Glutamatergic neuron (in vitro differentiated cells): ENCODE measurements at places on chromosomes 11 and 22. TPM values are rescaled to one million over a fixed set of nuclear protein-coding genes. Genes with fewer than 3 reads are reported as not detected.
A peak's percentile ranks its signal among the peaks of the same experiment; 100 is the strongest.

- no peak overlapping the region for H3K27ac ChIP-seq
- no peaks in the 10 kb centered on the region for H3K4me1 ChIP-seq
- peak; percentile 11 for DNase-seq
- H3K36me3 ChIP-seq = no peaks in the 10 kb centered on the region
Measured at GRCh38 chr11:69931994-69932910, 113.0 kb upstream of the FGF3 start.

DNA sequence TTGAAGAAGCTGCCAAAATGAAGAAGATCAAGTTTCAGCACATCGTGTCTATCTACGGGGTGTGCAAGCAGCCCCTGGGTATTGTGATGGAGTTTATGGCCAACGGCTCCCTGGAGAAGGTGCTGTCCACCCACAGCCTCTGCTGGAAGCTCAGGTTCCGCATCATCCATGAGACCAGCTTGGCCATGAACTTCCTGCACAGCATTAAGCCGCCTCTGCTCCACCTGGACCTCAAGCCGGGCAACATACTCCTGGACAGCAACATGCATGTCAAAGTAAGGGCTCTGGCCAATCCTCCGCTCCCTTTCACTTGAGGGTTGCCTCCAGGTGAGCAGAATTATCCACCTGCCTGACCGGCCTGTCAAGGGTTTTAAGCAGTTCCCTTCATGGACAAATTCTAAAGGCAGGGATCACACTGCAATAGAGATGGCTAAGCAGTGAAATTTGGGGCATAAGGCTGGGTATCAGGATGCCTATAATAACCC lies 6.0 kb downstream of the ANKK1 start:
- H3K27me3 ChIP-seq = peaks cover 7% of the 10 kb centered on the region
- H3K4me3 ChIP-seq = no peak overlapping the region
- DNase-seq = no peak
- H3K4me1 ChIP-seq = peaks cover 5% of the 10 kb centered on the region

GRCh38 chr11:115421352-115421991 lies 82.7 kb downstream of the CADM1 start:
- H3K4me1 ChIP-seq = peaks cover 80% of the 10 kb centered on the region
- H3K27me3 ChIP-seq = peaks cover 19% of the 10 kb centered on the region
- DNase-seq = no peak
- H3K36me3 ChIP-seq = no peaks in the 10 kb centered on the region
- peak overlapping the region; percentile 72 for H3K4me3 ChIP-seq

- H3K27me3 ChIP-seq = no peaks in the 10 kb centered on the region
- H3K27ac ChIP-seq = no peak overlapping the region
- DNase-seq = no peak
- H3K4me1 ChIP-seq = no peaks in the 10 kb centered on the region
- H3K36me3 ChIP-seq = no peaks in the 10 kb centered on the region
Measured at GRCh38 chr11:15453211-15453765, 338.6 kb downstream of the INSC start.

DNA sequence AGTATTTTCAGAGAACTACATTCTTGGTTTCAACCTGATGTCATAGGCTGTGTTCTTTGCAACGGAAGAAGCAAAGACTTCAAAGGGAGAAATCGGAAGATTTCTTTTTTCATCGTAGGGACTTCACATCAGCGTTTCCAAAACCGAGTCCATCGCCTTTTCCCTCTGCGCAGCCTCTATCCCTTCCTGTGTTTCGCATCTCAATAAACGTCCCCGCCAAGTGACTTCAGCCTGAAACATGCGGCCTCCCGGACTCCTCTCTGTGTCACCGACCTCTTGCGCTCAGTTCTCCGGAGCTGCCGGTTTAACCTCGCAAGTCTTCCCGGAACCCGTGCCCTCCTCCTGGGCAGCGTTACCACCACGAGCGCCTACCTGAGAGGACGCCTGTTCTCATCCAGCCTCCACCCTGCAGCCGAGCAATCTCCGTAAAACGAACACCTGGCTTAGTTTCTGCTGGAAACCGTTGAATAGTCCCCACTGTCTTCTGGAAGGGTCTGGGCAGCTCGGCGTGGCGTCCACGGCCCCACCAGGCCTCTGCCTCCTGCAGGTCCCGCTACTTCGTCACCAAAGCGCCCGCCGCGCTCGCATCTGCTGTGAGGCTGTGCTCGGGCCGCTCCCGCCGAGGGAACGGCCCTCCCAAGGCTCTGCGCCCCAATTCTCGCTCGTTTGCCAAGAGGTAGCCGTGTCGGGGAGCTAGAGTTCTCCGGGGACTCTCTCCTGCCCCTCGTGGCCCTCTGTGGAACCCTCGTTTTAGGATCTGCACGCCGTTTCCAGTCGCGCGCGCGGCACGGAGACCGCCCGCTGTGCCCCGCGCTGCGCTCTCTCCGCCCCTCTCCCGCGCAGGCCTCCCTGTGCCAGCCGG lies at the start of gene GLB1L3:
GLB1L3 (plus strand) TSS at position 846 of the 862 bp plus-strand sequence. CDS start 362 bp downstream, outside the sequence.
- peaks cover 21% of the 10 kb centered on the region for H3K27me3 ChIP-seq
- peak within 1 kb of the TSS; percentile 92 for H3K4me3 ChIP-seq
- H3K36me3 ChIP-seq = peaks cover 5% of the 10 kb centered on the region

DNA sequence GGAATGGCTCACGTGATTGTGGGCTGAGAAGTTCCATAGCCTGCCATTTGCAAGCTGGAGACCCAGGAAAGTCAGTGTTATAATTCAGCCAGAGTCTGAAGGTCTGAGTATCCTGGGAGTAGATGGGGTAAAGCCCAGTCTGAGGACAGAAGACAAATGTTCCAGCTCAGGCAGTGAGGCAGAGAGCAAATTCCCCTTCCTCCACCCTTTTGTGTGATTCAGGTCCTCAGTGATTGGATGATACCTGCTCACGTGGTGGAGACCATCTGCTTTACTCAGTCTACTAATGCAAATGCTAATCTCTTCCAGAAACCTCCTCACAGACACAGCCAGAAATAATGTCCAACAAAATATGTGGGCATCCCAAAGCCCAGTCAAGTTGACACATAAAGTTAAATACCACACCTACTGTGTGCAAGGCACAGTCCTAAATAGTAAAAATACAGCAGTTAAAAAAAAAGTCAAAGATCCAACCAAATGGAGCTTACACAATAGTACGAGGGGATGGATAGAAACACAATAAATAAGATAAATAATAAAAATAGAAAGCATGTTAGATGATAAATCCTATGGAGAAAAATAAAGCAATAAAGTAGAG lies 13.2 kb upstream of the APOL6 start:
- no peak overlapping the region for H3K4me3 ChIP-seq
- peaks cover 1% of the 10 kb centered on the region for H3K27me3 ChIP-seq
- H3K36me3 ChIP-seq = peaks cover 5% of the 10 kb centered on the region
- H3K4me1 ChIP-seq = no peaks in the 10 kb centered on the region
- peak overlapping the region; percentile 29 for H3K27ac ChIP-seq

DNA sequence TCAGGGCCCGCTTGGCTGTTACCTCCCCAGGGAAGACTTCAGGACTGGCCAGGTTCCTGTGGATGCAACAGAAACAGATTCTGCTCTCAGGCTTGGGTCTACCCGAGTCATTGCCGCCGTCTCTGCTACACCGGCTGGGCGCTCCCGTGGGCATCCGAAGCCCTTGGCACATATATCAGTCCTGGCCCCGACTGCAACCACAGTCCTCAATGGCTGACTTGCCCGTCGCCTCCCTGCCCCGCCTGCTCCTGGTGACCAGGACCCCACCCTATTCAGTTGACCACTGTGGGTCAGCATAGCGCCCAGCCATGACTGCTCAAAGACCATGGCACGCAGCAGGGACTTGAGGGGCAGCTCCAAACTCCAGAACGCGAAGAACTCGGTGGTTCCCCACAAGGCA lies 64.7 kb upstream of the SLC22A12 start:
- H3K4me1 ChIP-seq = peaks cover 5% of the 10 kb centered on the region
- no peak overlapping the region for H3K27ac ChIP-seq

DNA sequence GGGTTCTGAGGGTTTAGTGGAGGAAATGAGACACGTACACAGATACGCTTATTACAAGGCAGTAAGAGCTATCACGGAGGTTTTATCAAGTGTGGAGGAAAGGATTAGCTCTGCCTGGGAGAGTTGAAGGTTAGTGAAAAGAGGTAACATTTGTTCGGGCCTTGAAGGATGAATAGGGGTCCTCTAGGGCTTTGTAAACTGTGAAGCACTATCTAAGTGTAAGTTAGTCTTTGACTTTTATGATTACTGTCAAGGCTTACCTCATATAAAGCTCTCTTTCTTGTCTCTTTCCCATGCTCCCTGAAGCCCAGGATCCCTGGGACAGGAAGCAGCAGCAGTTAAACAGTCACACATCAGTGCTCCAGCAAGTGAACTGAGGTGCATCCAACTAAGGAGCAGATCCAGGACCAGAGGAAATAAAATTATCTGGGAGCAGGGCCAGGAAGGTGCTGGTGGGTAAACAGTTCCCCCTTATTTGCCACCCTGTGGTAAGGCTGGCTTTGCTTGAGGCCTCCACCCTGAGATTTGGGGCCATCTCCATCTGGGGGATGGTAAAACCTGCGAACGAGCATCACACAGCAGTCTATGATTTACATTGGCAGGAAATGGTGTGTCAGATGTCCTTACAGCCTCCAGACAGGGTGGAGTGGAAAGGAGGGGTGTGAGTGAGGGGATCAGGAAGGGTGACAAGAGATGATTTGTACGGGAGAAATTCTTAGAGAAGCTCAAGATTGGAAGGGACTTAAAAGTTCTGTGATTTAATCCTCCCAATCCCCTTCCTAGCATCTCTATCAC lies 27.2 kb downstream of the GVQW3 start:
- no peak for DNase-seq
- H3K4me1 ChIP-seq = peaks cover 5% of the 10 kb centered on the region
- peak overlapping the region; percentile 63 for H3K27ac ChIP-seq
- no peak overlapping the region for H3K4me3 ChIP-seq

- no peaks in the 10 kb centered on the region for H3K27me3 ChIP-seq
- H3K4me1 ChIP-seq = no peaks in the 10 kb centered on the region
- no peaks in the 10 kb centered on the region for H3K36me3 ChIP-seq
- no peak overlapping the region for H3K27ac ChIP-seq
- DNase-seq = no peak
Measured at GRCh38 chr11:18093959-18094358, 11.9 kb downstream of the SAAL1 start.

- H3K4me3 ChIP-seq = no peak overlapping the region
- H3K36me3 ChIP-seq = no peaks in the 10 kb centered on the region
- H3K27ac ChIP-seq = no peak overlapping the region
- H3K4me1 ChIP-seq = no peaks in the 10 kb centered on the region
Measured at GRCh38 chr11:85835729-85836128, 19.5 kb upstream of the CCDC83 start.

DNA sequence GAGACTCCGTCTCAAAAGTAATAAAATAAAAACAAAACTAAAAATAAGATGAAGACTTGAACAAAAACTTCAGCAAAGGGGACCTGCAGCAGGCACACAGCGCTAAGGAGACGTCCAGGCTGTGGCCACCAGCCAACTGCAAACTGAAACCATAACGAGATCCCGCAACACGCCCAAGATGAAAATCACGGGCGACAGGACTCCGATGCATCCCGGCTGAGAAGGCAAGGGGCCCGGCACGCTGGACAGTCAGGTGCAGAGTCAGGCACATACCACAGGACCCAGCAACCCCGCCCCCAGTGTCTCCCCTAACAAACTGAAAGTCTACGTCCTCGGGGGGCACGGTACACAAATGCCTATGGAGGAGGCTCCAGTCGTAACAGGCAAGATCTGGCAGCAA lies 9.2 kb downstream of the HRAS start:
- H3K4me3 ChIP-seq = no peak overlapping the region
- no peak for DNase-seq
- H3K36me3 ChIP-seq = peaks cover 4% of the 10 kb centered on the region
- H3K27ac ChIP-seq = no peak overlapping the region
- H3K27me3 ChIP-seq = peaks cover 4% of the 10 kb centered on the region
- H3K4me1 ChIP-seq = peaks cover 2% of the 10 kb centered on the region

DNA sequence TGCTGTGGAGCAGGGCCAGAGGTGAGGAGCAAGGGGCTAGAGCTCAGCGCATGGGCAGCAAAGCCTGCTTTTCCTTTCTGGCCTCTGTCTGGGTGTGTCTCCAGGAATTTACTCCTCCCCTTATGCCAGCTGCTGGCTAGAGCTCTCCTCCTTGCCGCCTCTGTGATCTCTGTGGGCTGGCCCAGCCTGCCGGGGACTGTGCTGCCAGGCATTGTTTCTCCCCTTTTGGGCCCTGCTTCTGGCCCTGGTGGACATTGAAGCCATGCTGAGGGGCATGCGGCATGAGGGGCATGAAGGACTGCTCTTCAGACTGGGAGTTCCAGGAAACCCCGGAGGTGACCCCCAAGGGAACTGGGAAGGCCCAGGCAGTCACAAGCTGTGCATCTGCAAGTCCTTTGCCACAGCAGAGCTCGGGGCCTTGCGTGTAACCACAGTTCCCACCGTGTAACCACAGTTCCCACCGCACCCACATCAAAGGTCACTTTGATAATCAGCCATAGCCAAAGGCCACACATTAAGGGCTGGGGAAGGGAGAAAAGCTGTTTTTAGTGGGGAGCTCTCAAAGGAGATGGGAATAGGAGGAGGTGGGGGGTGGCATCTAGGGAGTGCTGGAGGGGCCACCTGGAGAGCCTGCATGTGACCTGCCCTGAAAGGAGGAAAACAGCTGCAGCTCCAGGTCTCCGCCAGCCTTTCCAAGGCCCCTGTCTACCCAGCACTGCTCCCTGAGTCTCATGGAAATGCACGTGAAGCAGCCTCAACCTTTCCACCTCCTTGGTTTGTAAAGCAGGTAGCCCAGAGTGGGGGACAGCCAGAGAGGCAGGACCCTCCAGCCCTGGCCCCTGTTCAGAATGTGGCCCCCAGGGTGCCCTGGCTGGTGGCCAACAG lies 62.3 kb downstream of the PPFIBP2 start:
- H3K36me3 ChIP-seq = no peaks in the 10 kb centered on the region
- no peak for DNase-seq
- peaks cover 28% of the 10 kb centered on the region for H3K4me1 ChIP-seq
- H3K27ac ChIP-seq = no peak overlapping the region
- peaks cover 2% of the 10 kb centered on the region for H3K27me3 ChIP-seq
- no peak overlapping the region for H3K4me3 ChIP-seq

- H3K27me3 ChIP-seq = peaks cover 3% of the 10 kb centered on the region
- DNase-seq = no peak
- peaks cover 35% of the 10 kb centered on the region for H3K4me1 ChIP-seq
- H3K36me3 ChIP-seq = no peaks in the 10 kb centered on the region
Measured at GRCh38 chr11:114782650-114783310, 104.5 kb downstream of the NXPE2 start.

DNA sequence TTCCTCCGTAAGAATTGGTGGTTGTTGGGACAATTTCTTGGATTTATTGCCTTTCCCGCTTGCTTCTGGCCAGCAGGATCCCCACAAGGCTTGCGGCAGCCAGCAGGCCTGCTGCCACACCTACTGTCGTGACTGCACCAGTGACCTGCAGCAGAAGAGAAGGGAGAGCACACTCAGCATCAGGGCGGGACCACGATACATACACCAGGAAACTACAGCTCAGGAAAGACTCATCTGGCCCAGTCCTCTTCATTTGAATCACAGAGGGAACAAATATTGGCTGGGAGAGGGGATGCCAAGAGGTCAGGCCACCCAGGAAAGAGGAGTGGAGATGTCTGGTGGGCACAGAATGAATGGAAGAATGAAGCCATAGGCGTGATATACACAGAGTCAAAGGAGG lies 10.3 kb downstream of the PLAAT2 start:
- H3K27me3 ChIP-seq = peaks cover 3% of the 10 kb centered on the region
- H3K4me1 ChIP-seq = peaks cover 3% of the 10 kb centered on the region
- H3K36me3 ChIP-seq = no peaks in the 10 kb centered on the region

GRCh38 chr11:3855808-3856491 lies 486 bp downstream of the STIM1 start:
- H3K27ac ChIP-seq = no peak overlapping the region
- peaks cover 3% of the 10 kb centered on the region for H3K27me3 ChIP-seq
- H3K4me3 ChIP-seq = peak overlapping the region; percentile 87

GRCh38 chr11:132202621-132203020 lies 832.2 kb downstream of the NTM start:
- H3K27ac ChIP-seq = no peak overlapping the region
- no peak overlapping the region for H3K4me3 ChIP-seq
- peaks cover 18% of the 10 kb centered on the region for H3K36me3 ChIP-seq
- H3K4me1 ChIP-seq = peaks cover 4% of the 10 kb centered on the region
- no peak for DNase-seq

The CASP5 gene
- total RNA-seq = not detected

The TBCEL gene
- total RNA-seq = 36.5 TPM

The MMP1 gene
- not detected for total RNA-seq

The SAAL1 gene
- total RNA-seq = 32.4 TPM

The NTM gene
- 1.2 TPM for total RNA-seq

The DEFB131B gene
- total RNA-seq = not detected
